ENCODE measurements at places on chromosomes 13 and 19.
A peak's percentile ranks its signal among the peaks of the same experiment; 100 is the strongest.

GRCh38 chr19:46369817-46370216 lies 22.9 kb downstream of the PPP5C start:
- peak; percentile 65 for DNase-seq

- no peak for DNase-seq
These were observed 102.6 kb downstream of the DOCK9 start for GRCh38 chr13:98875146-98875729.

GRCh38 chr13:110411688-110412059 lies 104.6 kb downstream of the COL4A2 start:
- DNase-seq, result no peak

DNA sequence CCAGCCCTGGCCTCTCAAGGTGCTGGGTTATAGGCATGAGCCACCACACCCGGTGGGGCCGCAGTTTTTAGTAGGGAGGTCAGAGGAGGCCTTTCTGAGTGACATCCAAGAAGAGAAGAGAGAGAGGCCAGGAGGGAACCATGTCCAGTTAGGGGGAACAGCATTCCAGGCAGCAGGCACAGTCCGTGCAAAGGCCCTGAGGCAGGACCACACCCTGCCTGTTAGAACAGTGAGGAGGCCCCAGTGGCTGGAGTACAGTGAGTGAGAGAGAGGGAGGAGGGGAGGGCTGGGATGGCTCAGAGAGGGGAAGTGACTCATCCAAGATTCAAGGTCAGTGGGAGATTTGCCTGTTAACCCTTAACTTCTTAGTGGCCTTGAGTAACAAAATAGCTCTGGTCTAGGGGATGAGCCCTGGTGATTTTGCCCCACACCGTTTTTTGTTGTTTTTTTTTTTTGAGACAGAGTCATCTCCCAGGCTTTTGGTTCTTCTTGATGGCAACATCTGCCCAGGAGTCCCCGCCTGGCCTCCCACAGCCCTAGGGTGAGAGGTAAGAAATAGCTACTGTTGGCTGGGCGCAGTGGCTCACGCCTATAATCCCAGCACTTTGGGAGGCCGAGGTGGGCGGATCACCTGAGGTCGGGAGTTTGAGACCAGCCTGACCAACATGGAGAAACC lies 2.7 kb upstream of the PLIN3 start:
- peak; percentile 96 for DNase-seq

DNA sequence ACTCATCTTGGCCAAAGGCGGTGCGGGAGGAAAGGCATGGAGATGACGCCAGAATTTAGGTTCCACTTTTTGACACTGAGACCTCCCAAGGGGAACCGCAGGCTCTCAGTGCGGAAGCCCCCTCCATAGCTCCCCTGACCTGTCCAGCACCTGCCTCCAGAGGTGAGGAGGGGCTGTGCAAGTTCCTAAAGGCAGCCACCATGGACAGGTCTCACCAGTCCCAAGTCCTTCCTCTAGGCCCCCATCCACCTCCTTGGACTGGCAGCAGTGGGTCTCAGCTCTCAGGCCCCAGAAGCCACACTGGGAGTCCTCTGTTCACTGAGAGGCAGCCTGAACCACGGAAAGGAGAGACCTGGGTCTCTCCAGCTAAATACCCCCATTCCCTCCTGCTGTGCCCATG lies 31.6 kb upstream of the TSHZ3 start:
- no peak for DNase-seq

DNA sequence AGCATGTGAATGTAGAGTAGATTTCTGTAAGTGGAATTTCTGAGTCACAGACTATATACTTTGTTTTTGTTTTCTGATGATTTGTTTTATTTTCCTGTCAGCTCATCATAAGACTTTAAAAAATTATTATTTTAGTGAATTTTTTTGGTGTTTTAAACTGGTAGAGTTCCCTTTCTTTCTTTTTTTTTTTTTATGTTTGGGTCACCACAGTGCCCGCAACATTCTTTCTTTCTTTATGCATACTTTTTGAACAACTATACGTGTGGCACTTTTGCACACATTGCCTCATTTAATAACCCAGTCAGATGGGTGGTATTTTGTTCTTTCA lies 46.0 kb downstream of the WDFY2 start:
- DNase-seq, result no peak

GRCh38 chr19:56841193-56841543 lies 642 bp upstream of the PEG3 start:
- DNase-seq, result no peak

DNA sequence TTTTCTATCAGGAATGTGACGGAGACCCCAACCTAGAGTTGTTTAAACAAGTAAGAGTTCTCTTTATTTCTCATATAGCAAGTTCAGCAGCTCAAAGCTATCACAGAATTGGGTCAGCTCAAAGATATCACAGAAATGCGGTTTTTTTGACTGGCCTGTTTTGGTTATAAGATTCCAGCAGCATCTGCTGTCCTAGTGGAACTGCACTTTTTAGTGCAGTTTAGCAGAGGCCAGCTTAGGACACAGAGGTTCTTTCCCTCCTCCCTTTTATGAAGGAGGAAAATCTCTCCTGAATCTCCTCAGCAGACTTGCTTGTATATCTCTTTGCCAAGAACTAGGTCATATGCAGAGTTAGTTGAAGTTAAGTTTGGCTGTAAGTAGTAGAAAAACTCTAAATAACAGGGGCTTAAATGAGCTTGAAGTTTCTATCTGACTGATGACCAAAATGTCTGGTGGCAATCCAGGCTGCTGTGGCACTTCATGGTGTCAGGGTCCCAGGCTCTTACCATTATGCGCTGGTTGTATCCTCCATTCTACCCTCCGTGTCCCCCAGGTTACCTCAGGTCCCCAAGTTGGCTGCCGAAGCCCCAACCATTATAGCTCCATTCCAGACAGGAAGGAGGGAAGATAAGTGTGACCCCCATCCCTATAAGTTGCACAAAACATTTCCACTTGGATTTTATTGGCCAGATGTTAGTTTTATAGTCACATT lies 6.6 kb downstream of the PPP2R1A start:
- no peak for DNase-seq

GRCh38 chr19:27860309-27860934 lies 1352.5 kb downstream of the UQCRFS1 start:
- DNase-seq, result no peak

- DNase-seq, result peak; percentile 16
These were observed 91.1 kb downstream of the CDK8 start for GRCh38 chr13:26344980-26345379.

DNA sequence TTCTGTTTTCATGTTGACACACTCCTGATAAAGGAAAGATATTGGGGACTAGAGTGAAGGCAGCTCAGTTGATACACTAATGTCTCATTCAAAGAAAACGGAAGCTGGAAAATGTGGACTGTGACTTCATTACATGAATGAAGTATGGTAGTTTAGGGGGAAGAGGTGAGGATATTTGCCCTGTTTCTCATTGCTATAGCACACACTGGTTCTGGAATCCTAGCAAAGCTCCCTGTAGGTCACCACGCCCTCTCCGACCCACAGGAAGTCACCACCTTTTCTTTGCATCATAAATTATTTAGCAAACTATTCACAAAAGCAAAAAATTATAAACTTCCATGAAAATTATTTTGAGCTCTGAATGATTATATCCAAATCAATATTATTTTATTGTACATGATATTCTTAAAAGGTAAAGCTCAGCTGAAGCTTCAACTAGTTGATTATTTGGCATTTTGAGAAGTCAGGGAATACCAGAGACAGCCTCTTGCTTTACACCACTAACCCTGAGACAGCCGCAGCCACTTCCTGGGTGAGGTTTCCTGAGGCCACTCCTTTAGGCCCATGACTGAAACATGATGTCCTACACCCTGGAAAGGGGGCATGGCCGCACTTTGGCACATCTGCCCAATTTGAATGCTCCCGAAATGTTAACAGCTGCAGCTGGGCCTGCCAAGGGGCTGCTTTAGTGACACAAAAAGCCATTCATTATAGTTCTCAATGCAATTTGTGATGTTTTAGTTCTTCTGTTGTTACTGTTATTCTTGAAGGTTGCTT lies 50.0 kb upstream of the WDFY2 start:
- no peak for DNase-seq

DNA sequence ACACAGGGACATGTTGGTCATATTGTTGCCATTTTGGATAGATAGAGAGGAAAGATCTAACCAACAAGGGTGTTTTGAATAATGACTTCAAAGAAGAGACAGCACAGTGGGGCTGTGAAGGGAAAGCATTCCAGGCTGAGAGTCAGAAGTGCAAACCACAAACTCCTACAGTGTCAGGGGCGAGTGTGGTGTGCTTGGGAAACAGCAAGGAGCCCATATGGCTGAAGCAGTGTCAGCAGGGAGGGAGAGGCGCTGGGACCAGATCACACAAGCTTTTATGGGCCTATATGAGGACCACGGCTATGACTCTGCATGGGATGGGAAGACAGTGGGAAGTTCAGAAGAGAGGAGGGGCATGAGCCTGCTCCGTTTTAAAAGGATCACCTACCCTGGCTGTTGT lies 166.4 kb downstream of the MYO16 start:
- DNase-seq, result no peak

GRCh38 chr13:57056601-57057180 lies 84.0 kb upstream of the PRR20A start:
- no peak for DNase-seq

DNA sequence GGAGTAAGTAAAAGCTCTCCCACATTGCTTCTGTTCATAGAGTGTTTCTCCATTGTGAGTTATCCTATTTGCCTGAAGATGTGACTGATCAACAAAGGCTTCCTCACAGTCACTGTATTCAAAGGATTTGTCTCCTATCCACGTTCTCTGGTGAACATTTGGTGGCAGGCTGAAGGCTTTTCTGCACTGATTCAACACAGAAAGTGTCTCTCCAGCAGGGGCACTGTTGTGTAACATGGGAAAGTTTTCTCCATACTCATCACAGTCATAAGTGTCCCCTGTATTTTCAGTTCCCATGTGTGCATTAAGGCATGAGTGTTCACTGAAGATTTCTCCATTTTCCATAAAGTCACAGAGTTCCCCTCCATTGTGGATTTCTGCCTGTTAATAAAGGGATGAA lies 17.6 kb downstream of the ZNF121 start:
- no peak for DNase-seq

- no peak for DNase-seq
These were observed 185.7 kb downstream of the PTPRS start for GRCh38 chr19:5154799-5155426.

- DNase-seq, result no peak
These were observed 20.3 kb downstream of the POP4 start for GRCh38 chr19:29626386-29626785.

- no peak for DNase-seq
These were observed 12.6 kb downstream of the KHSRP start for GRCh38 chr19:6412061-6412446.

DNA sequence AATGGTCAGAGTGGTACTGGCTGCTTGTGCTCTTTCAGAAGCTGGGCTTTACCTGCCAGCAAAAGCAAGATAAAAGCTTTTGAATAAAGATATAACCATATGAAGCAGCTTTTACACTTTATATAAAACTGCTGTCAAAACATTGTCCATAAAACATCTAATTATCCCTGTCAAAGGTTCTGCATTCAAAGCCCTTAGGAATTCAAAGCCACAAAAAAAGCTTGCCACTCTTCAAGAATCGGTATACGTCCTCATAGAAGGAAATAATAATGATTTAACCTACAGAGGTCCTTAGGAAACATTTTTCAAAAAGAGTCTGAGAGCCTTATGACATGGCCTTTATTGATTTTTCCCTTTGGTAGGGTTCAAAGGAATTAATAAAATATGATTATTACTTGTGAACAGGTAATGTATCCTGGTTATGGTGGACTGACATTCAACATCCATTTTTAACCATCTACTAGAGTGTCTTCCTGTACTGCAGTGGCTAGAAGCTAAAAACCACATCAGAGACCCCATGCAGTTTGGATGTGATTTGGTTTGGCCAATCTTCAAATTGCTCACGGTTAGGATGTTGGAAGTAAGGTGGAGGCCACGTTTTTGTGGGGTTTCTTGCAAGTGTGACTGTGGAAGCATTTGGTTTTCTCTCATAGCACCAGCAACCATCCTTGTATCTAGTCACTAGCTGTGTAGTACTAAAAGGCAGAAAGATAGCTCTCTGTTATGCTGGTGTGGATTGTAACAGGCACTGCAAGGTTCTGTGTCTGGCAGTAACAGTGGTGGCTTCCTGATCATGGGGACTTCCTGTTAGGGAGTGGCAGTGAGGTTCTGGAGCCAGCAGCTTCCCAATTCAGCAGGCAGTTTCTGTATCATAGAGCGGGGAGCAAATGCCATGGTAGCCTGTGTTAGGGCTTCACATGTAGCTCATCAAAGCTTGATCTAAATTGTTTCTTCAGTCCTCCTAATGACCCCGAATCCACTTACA lies 441.5 kb downstream of the DIAPH3 start:
- DNase-seq, result no peak

GRCh38 chr13:41025518-41025917 lies 6.4 kb upstream of the ELF1 start:
- DNase-seq, result no peak

DNA sequence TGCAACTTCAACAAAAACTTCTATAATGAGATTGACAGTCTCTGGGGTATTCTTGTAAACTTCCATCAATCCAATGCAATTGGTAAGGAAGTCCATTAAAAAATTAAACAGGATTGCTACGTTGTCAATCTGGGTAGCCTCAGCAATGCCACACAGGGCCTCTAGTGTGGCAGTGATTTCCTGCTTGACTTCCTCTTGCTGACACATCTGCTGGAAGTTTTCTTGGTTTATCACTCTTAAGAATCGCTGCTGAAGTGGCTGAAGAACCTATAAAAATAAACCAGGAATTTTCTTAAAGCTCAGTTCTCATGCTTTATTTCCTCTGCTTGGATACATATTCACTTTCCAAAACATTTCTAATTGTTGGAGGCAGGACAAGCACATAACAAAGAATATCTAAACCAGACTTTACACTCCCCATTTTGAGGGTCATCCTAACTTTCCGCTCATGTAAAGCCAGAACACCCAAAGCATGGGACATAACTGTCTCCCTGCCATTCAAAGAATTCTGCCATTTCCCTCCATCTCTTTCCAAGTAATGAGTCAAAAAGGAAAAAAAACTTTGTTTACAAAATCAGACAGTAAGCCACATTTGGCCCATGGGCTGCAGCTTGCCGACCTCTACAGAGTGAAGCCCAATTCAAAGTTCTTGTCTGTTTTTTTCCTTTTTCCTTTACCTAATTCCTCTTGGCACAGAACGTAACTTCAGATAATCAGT lies 23.2 kb upstream of the EEF1AKMT1 start:
- DNase-seq, result peak; percentile 57

- DNase-seq, result no peak
These were observed 12.1 kb upstream of the IL4I1 start for GRCh38 chr19:49908480-49909420.

GRCh38 chr19:55325172-55325571 lies at the start of gene TMEM150B:
Gene TMEM150B (minus strand): TSS chr19:55325341. CDS start chr19:55321036, 4,305 bp downstream.
- DNase-seq, result no peak

- DNase-seq, result no peak
These were observed 38.2 kb upstream of the SIAH3 start for GRCh38 chr13:45889590-45890243.

DNA sequence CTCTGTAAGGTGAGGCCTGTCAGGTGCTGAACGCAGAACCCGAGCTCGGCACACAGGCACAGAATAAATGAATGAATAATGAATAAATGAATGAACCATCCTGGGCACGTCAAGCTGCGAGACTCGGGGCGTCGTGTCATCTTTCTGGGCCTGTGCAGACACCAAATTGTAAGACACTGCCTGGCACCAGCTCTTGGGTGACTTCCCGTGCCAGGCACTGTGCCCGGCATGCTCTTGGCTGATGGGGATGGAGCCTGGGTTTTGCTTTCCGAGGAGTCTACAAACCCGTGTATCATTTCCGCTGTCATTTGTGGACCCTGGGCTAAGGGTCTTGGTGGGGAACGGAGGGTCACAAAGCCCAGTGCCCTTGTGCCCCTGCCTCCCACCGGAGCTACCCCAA lies 43.9 kb downstream of the CELF5 start:
- DNase-seq, result no peak

- DNase-seq, result no peak
These were observed 136.0 kb downstream of the SOX1 start for GRCh38 chr13:112202966-112203365.

Measured in kidney tubule cell (primary cell).